SJCRH30 (cell line): ENCODE measurements at places on chromosomes 2 and 18. TPM values are rescaled to one million over a fixed set of nuclear protein-coding genes. Genes with fewer than 3 reads are reported as not detected.

INHBB gene
- not detected in 2 replicates for total RNA-seq

NAT8 gene
- total RNA-seq = not detected in 2 replicates

DNA sequence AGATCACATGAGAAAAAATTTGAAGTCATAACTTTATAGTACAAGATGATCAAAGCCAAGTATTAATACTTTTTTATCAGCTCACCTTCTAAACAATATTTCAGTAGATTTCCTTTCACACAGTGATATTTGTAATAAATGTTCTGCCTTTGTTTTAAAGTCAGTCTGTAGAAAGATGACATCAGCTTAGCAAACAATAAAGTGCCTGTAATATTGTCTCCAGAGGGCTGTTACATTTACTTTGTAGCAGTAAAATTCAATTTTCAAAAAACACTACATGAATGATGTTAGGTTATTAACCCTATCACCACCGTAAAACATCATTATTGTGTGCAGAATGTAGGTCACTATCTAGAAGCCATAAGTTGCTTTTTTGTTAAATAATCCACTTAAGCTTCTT, 49.6 kb downstream of the ZEB2 start:
- DNase-seq = no peak

GRCh38 chr2:167988296-167988695, 259.1 kb downstream of the STK39 start:
- no peak for DNase-seq

GRCh38 chr2:190197143-190197720, 122.4 kb downstream of the HIBCH start:
- no peak for DNase-seq

DNA sequence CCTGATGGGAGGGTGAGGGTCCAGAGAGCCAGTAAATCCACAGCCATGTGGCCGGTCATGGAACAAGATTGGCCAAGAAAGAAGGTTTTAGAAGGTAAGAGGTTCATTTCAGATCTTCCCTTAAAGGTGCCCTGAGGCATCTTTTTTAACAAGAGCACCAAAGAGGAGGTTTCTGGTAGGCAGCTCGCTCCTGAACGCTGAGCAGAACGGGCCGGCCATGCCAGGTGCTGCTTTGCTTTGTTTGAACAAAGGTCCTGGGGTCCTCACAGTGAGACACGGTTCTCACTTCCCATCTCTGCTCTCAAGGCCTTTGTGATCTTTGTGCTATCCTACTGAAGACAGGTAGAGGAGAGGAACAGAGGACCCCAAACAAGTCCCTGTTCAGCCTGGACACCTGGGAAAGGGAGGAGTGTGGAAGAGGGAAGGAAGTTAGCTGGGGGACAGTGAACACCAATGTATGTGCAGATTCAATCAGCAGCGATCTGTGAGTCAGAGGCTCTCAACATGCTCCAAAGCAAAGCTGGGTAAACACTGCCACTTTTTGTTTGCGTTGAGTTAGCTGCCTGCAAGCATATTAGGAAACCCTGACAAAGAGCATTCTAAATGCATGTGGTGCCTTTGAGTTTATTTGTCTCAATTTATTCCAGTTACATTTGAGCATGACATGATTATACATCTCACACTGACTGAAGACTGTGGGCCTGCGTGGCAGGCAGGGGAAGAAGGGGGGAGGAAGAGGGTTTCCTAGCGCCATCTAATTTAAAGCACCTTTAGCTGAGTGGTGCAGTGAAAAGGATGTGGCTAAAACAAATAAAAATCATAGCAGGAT, 102.4 kb downstream of the ASB1 start:
- DNase-seq = no peak

DNA sequence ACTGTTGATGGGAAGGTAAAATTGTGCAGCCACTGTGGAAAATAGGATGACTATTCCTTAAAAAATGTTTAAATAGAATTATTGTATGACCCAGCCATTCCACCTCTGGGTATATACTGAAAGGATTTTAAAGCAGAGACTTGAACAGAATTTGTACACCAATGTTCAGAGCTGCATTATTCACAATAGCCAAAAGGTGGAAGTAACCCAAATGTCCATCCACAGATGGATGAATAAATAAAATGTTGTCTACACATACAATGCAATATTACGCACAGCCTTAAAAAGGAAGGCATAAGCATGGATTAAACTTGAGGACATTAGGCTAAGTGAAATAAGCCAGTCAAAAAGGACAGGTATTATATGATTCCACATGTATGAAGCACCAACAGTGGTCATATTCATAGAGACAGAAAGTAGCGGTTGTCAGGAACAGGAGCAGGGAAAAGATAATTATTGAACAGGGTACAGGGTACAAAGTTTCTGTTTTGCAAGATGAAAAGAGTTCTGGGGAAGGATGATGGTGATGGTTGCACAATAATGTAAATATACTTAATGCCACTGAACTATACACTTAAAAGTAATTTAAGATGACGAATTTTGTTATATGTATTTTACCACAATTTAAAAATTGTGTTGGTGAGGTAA, 39.4 kb downstream of the EVA1A start:
- DNase-seq = no peak
